ENCODE measurements at places on chromosomes 5 and 9.

- DNase-seq, result no peak
These were observed 17.4 kb downstream of the UBTD2 start for GRCh38 chr5:172266071-172266675.

- DNase-seq, result no peak
These were observed 1.1 kb upstream of the ARHGEF39 start for GRCh38 chr9:35666045-35666444.

DNA sequence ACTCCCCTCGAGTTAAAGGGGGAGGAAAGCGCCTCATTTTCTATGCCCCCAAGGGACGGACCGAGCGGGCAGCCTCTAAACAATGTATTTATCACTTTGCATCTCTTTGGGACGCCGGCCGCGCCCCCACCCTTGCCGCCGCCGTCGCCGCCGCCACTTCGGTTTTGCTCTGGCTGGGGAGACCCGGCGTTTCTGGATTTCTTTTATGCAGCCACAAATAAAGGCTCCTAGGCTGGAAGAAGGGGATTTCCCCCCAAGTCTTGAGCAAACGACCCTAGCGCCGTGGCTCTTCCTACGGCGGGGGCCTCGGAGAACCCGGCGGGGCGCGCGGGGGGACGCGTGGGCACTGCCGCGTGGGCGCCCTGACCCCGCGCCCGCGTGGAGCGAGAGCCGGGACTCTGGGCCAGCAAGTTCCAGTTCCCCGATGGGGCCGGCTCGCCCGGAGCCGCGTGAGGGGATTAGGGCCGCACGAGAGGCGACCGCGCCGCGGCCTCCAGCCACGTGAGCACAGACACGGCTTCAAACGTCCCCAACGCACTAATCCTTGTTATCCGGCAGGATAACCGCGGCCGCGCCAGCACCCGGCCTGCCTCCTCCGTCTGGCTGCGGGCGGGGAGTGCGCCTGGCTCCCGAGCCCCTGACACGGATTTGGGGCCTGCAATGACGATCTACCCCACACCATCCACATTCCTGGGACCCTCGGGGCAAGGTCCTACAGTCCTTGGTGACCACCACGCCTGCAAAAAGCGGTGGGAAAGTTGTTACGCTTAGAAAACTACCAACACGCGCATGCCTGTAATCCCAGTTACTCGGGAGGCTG, 7.9 kb upstream of the NEUROG1 start:
- no peak for DNase-seq

- DNase-seq, result no peak
These were observed 44.3 kb downstream of the PSD2 start for GRCh38 chr5:139839918-139840317.

- no peak for DNase-seq
These were observed 6.2 kb downstream of the ADAMTSL2 start for GRCh38 chr9:133540698-133541025.

GRCh38 chr5:120604884-120605283, 140.8 kb downstream of the PRR16 start:
- DNase-seq, result no peak

DNA sequence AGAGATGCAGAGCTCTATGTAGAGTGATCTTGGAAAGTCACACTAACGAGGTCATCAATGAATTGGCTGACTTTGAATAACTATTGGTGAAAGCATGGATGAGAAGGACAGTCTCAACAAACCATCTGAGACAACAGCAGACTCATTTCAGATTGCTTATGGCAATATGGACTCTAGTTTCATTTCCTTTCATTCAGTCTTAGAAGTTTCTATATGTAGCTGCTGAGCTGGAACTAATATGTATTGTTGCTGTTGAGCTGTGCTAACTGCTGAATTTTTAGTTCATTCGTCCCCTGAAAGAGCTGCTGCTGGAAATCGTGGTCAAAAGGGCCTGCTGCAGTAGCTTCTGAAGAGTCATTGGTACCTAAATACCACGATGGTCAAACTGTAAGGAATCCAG, 31.3 kb downstream of the TNFSF15 start:
- DNase-seq, result no peak

GRCh38 chr9:136088939-136089696, 6.0 kb downstream of the NACC2 start:
- no peak for DNase-seq

DNA sequence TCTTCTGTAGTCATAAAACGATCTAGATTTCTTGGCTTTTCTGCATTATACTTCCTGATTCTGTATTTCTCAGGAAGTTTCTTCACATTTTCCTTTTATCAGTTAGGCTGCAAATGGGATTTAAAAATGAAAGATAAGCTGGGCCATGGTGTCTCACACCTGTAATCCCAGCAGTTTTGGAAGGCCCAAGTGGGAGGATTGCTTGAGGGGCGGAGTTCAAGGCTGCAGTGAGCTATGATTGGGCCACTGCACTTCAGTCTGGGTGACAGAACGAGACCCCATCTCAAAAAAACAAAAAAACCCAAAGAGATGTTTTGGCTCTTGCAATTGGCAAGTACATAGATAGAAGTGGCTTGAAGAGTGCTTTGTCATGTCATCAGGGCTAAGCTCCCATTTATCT, 26.2 kb upstream of the APC start:
- no peak for DNase-seq

DNA sequence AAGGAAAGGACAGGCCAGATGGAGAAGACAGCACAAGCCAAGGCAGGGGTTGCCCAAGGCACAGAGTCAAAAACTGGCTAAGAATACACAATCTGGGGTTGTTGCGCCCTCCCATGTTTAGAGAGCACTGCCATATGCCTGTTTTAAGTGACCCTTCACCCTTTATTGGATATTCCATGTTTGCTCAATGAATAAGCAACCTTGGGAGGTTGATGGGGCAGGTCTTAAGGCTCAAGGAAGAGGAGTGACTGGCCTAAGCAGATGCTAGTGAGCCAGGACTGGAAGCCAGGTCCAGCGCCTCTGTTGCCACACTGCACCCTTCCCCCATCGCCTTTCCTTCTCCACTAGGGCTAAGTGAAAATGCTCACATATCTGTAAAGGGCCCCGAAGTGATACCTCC, 6.7 kb downstream of the TXN start:
- no peak for DNase-seq

GRCh38 chr5:16944816-16945562, 8.9 kb upstream of the MYO10 start:
- no peak for DNase-seq

DNA sequence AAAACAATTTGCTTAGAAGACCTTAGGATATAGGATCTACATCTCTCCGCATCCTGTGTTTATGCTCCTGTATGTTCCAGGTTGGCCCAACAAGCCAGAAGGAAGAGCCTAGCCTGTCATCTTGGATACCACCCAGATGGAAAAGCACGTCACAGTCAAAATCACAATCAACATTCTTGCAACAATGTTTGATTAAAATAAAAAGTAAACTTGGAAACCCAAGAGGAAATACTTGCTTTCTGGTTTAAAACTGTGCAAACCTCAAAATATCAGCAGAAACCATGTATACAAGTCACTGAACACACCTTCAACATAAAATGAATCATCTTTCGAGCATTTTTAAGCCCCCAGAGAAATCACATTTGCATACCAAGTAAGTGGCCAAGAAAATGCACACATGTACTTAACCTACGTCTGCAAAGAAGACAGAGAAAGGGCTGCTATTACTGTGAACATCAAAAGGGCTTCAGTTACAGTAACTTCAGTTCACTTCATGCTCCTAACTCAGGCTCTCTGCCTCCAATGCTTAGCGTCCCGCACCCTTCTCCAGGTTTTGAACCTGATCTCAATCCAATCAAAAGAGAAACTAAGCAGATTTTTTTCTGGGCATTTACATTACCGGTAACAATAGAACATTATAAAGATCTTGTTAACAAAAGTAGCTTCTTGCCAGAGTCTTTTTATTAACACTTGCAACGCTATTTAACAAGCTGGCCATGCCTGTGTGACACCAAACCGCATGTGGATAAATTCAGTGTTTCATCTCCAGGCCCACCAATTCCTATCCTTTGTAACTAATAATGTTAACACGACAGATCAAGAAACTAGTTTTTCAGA, 1.3 kb downstream of the ENC1 start:
- DNase-seq, result no peak

DNA sequence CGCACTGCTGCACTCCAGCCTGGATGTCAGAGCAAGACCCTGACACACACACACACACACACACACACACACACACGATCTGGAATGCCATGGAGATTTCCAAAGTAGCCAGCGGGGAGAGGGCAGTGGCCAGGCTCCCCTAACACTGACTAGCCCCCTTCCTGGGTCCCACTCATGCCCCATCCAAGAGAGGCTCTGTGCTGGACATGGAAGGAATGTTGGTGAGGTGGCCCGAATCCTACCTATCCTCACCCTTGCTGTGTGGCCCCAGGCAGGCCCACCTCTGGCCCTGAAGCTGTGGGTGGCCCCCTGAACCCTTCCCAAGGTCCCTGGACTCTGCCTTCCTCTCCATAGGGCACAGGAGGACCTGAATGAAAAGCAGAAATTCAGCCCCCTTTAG, 7.3 kb downstream of the BRD3 start:
- DNase-seq, result no peak

GRCh38 chr9:129554649-129555048, 66.3 kb downstream of the C9orf50 start:
- DNase-seq, result no peak

- no peak for DNase-seq
These were observed 32.8 kb upstream of the SUSD3 start for GRCh38 chr9:93025736-93026135.

DNA sequence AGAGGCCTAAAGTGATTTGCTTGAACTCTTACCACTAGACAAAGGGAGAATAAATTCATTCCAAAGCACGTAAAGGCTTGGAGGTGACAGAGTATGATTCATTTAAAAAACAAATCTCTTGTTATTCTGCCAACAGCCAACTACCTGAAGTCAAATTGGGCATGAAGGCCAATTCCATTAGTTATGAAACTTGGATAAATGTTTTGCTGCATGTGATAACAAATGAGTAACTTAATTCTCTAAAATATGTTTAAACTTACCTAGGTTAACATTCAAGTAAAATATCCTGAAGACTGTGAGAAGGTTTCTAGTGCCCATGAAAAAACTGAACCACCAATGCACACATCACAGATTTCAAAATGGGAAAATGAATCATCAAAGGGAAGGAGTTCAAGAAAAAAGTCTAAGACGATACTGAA, 120.1 kb upstream of the TSLP start:
- DNase-seq, result no peak

- DNase-seq, result no peak
These were observed 6.5 kb upstream of the FBXO10 start for GRCh38 chr9:37582548-37583157.

DNA sequence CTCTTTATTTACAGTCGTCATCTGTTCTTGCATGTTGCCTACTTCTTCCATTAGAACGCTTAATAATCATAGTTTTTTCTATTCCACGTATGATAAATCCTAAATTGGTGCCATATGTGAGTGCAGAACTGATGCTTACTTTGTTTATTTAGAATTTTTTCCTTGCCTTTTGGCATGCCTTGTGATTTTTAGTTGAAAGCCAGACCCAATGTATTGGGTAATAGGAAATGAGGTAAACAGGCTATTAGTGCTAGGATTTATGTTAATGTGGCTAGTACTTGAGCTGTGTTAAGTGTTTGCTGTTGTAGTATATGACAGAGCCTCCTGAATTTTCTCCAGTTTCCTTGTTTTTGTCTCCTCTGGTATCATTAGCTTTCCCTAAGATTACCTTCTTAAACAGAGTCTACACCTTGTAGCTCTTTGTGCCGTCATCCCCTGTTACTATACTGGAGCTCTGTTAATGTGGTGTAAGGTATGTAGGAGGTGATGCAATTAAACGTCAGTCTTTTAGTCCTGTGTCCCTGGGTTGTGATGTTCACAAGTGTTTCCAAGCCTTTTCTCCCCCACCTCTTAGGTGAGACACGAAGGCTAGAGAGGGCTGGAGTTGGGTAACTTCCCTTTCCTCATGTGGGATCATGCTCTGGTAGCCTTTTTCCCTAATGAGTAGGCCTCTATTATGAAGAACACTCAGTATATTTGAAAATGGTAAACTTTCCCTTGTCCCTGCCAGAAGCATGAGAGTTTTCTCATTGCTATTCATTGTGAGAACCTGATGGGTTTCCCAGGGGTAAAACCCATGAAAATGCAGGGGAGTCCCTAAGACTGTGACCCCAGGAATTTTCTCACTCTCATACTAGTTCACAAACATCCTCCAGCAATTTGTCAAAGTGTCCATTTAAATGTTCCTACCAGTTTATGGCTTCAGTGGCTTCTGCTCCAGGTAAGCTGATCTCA, 21.2 kb downstream of the SPATA31D3 start:
- no peak for DNase-seq

- DNase-seq, result no peak
These were observed 21.8 kb upstream of the FKTN start for GRCh38 chr9:105535920-105536668.

GRCh38 chr9:131233995-131234394, 42.3 kb downstream of the FAM78A start:
- peak; percentile 43 for DNase-seq

DNA sequence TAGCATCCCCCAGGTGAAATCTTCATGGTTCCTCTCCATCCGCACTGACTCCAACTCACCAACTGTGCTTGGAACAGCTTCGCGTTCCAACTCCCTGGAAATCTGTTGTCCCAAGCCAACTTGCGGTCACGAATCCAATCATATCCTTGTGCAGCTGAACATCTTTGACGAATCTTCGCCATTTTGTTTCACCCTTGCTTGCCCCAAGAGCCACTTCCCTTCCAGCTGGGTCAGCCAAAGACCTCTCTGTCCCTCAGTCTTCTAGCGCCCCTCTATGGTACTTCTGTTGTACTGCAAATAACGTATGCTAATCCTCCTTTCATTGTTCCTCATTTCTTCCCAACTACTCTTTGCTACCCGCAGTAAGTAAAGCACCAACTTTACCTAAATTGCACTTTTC, 61.0 kb upstream of the TARS1 start:
- no peak for DNase-seq

DNA sequence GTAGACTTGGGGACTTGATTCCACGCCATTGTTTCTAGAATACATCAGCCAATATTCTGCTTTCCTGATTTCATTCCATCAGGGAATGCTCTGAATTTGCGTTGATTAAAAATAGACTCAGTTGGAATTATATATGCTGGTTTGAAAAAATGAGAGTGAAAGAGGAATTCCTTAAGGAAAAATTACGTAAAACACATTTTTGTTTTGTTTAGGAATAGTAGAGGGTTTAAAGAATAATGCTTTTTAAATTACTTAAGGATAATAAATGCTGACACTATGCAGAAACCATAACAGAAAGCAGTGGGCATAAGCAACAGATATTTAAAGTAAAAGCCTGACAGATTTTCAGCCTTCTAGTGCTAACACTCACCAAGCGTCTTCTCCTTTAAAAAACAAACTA, 235.0 kb downstream of the ADAMTS6 start:
- no peak for DNase-seq

GRCh38 chr5:163436515-163436914, 880 bp upstream of the CCNG1 start:
- DNase-seq, result no peak
